ENCODE measurements at places on chromosomes 7 and 10. TPM values are rescaled to one million over a fixed set of nuclear protein-coding genes. Genes with fewer than 3 reads are reported as not detected.

Gene PDZD7
- 0.16 TPM for total RNA-seq

DNA sequence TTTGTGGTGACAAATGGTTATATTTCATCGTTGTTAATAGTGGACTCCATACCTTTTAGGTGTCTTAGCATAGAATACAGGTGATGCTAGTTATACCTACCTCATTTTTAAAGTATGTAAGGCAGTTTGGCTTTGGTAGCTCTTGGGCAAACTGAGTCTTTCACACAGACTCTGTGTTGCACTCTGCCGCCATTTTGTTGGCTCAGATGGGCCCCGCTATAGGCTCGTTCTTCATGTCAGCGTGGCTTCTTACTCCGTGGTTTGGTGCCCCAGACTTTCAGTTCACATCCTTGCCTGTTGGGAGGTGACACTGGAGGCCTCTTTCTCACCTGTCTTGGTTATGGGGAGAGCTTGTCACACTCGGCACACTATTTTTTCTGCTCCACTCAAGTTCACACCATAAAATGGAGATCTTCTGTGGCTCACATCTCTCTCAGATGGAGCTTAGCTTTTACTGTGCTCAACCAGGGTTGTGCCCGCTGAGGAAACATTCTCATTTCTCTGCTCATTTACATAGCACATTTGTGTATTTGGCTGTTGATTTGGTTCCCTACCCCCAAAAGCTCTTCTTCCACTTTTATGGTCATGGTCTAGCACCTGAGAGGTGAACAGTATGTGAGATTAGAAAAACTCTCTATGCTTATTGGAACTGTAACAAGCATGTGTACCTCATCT, 178.5 kb downstream of the ARID5B start:
- no peak for DNase-seq

Gene SPDYE1
- total RNA-seq = not detected

DNA sequence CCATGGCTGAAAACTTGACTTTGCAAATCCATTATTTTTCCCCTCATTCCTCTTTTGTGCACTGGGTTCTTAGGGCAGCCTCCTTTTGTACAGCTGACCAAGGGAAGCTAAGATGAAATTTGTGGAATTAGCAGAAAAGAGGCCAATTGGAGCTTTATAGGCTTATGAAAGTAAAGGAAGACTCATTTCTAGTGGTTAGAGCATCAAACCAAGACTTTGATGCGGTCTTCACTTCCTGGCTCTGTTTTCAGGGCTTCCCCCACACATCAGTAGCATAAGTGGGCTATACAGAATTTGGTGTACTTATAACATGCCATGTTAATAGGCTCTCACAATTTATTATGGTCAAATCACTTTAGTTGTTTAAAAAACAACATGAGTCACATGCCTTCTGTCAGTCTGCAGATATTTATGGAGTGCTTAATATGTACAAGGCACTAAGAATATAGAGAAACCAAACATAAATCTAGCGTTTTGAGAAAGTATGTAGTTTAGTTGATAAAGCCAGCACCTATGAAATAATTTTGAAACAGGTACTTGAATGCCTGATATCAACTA, 5.7 kb downstream of the AUTS2 start:
- DNase-seq = no peak

Gene TUBAL3
- total RNA-seq = not detected

- no peak for DNase-seq
Observed at GRCh38 chr10:57959318-57960006, 308.2 kb downstream of the IPMK start.

Gene MBL2
- not detected for total RNA-seq

GRCh38 chr10:6045314-6045848, 16.8 kb downstream of the IL2RA start:
- peak; percentile 0 for DNase-seq

- DNase-seq = no peak
Observed at GRCh38 chr7:140053812-140054539, 8.8 kb downstream of the PARP12 start.

GRCh38 chr7:107394276-107394675, 75.6 kb upstream of the GPR22 start:
- no peak for DNase-seq

- no peak for DNase-seq
Observed at GRCh38 chr7:131819891-131820290, 263.5 kb upstream of the PODXL start.

- DNase-seq = no peak
Observed at GRCh38 chr7:82823073-82823472, 339.6 kb downstream of the PCLO start.

Gene CYP17A1
- not detected for total RNA-seq

DNA sequence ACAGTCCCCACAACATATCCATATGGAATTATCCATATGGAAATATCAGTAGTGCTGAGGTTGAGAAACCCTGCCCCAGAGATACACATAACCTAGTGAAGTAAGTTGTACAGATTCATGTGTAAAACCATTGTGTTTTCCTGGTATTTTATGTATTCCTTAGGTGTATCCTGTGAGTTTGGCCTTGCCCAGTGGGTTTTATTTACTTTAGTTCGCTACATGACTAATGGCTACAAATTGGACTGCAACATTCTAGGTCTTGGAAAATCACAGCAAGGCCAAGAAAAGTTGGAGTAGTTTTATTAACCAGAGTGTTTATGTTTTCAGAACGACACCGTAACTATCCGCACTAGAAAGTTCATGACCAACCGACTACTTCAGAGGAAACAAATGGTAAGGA, 1.4 kb downstream of the RPS24 start:
- DNase-seq = no peak

DNA sequence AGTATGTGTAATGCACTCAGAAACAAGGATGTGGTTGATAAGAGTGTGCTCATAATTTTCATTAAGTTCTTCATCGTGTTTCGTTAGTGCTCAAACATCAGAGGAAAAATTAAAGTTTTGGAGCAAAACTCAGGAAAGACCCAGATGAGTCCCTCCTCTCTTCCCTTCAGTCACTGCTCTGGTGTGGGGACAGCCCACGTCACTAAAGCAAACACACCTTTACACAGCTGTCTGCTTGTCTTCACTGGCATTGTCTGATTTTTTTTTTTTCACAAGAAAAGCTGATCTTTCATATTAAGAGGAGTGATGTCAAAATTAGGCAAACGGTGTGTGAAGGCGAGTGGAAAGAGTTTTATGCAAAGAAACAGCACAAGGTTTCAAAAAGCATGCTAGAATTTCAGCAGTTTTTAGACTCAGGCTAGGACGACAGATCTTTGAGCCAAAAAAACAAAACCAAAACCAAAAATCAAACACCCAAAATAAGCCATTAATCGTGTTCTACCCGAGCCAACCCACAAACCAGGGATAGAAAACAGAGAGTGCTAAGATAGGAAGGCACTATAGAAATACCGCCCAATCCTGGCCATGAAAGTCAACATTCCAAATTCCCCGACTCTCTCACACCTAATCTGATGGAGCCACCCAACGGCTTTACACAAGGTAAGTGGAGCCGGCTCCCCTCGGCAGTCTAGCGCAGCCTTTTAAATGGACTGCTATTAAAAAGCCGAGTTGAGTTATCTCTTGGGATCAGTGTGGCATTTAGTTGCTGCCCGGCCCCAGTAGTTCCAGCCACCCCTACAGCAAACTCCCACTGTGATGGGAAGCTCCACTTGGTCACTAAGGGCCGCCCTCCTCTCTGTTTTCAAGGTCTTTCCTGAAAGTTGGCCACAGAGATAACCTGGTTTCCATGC, 27.9 kb upstream of the GATA3 start:
- no peak for DNase-seq

- DNase-seq = no peak
Observed at GRCh38 chr7:78768859-78769258, 684.6 kb downstream of the MAGI2 start.

Gene CXCL12
- 111 TPM for total RNA-seq

- DNase-seq = no peak
Observed at GRCh38 chr10:72108830-72109635, 20.7 kb upstream of the SPOCK2 start.

DNA sequence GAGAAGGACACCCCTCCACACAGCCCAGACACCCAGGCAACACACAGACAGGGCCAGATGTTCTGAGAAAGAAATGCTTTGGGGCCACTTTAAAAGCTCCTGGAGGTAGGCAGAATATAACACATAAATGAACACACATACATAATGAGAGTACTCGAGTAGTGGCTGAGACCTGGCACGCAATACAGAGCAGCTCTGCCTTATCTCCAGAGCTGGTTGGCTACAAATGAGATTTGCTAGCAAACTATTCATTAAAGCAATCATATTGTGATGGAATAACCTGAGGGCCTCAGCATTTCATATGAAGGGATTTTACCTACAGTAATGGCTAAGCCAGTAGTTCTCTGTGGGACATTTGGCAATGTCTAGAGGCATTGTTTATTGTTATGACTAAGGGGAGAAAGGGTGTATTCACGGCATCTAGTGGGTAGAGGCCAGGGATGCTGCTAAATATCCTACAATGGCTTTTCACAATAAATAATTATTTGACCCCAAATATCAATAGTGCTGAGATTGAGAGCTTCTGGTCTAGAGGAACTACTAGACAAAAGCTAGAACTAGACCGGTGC, 5.5 kb upstream of the IMPDH1 start:
- no peak for DNase-seq

- DNase-seq = no peak
Observed at GRCh38 chr10:45592432-45592831, 80.1 kb downstream of the ZFAND4 start.

- no peak for DNase-seq
Observed at GRCh38 chr7:84256571-84256971, 62.0 kb upstream of the SEMA3A start.

- DNase-seq = no peak
Observed at GRCh38 chr7:83655951-83656556, 7.1 kb upstream of the SEMA3E start.

GRCh38 chr7:26507108-26507987, 215.7 kb downstream of the SNX10 start:
- no peak for DNase-seq

DNA sequence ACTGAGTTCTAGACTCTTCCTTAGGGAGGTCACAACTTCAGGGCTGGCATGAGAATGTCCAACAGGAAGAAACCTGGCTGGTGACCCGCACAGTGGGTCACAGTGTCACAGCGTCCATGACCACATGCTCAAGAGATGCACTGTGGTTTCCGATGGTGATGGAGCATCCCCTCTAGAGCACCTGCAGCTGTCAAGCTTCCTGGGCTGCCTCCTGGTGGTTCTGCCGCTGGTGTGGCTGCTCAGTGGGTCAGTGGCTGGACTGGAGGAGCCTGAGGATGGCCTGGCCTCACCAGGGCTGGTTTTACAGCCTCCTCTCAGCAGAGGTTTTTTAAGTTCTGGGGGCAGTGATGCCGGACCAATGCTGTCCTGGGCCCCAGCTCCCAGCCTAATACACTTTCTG, 149.3 kb downstream of the SH3PXD2A start:
- no peak for DNase-seq

Gene TSPAN13
- total RNA-seq = 4.1 TPM

DNA sequence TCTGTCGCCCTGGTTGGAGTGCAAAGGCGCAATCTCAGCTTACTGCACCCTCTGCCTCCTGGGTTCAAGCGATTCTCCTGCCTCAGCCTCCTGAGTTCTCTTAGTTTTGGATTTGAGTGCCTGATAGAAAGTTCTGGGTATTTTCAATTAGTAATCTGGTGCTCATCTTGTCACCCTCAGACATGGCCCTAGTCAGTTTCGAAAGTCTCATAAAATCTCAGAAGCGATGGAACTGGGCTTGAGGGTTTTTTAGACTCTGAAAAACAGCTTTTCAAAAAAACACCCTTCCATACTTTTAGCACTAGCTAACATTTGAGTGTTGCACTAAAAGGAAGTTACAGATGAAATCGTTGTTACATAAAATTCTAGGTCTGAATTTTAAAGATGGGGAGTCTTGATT, 9.4 kb upstream of the PIP4K2A start:
- no peak for DNase-seq

Gene EPHB6
- 10.7 TPM for total RNA-seq

- no peak for DNase-seq
Observed at GRCh38 chr10:125849448-125849847, 26.1 kb downstream of the BCCIP start.

DNA sequence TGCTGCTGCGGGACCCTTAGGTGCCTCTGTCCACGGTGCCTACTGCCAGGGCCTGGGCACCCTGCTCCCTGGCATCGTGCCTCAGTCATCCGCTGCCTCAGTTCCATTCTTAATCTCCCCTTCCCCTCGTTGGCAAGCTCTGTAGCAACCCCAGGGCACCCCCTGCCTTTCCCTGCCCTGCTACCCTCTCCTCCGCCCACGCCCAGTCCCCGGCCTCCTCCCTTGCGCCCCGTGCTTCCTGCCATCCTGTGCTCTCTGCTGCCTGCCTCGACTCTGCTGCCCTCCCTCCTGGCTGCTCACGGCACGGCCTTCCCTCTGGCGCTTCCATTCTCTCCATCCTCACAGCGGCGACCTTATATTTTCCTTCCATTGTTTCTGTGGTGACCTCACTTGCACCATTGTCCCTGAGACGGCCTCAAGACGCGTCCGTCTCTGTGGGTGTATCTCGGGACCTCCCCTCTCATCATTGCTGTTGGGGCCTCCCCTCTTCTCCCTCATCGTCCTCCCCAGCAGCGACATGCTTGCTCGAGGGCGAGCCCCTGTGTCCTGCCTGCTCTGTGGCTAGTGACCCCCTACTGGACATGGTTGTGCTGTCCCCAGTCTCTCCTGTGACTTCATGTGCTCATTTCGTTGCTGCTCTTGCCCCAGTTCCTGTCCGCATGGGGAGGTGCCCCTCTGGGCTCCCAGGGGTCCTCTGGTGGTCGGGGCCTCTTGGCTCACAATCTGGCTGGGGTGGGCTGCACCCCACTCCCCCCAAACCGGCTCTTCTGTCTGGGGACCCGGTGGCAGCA, 35.3 kb downstream of the AGAP3 start:
- no peak for DNase-seq

DNA sequence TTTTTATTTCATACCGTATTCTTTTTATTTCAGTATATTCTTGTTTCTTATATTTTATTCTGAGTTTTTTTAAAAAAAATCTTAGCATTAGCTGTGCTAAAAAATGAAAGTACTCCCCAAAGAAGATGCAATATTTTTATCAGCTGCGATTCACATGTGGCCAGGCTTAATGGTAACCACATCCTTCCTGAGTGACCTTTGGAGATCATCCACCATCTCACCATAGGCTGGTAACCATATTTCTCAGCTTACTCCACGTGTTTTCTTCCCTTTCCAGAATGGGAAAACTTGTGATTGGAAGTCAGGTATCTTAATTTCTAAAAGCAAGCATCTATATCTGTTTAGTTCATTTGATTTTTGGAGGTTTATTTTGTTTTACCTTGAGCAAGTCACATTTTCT, 18.8 kb upstream of the LIPM start:
- DNase-seq = no peak

Gene SP8
- not detected for total RNA-seq

Gene OR2A5
- total RNA-seq = not detected

DNA sequence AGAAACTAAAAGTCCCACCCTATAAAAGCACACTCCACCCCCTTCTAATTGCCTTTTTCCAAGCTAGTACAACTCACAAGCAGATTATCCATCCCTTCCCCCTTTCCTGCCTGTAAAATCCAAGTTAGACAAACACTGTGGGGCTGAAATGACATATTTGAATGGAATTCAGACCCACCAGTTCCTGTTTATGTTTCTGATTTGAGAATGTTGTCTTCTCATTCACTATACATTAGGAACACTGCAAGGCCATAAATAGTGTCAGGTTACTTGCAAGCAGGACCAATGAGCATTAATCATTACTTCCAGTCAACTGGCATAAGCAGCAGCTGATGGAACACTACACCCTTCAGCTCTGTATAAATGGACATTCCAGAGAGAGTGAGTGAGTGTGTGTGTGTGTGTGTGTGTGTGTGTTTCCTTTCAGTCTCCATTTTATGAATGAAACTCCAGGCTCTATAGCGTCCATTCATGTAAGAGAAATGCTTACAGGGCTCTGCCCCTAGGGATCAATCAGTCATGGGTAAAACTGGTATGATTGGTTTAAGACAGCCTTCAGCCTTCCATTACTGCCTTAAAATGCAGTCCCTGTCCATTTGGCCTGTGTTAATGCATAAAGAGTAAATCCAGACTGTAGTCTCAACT, 69.3 kb downstream of the ETV1 start:
- DNase-seq = no peak
